ENCODE measurements at places on chromosomes 5 and 9.

GRCh38 chr5:175706499-175706898 is 48.6 kb downstream of the HRH2 start:
- DNase-seq = no peak

- no peak for DNase-seq
Measured at GRCh38 chr9:105332471-105332870, 88.0 kb downstream of the SLC44A1 start.

DNA sequence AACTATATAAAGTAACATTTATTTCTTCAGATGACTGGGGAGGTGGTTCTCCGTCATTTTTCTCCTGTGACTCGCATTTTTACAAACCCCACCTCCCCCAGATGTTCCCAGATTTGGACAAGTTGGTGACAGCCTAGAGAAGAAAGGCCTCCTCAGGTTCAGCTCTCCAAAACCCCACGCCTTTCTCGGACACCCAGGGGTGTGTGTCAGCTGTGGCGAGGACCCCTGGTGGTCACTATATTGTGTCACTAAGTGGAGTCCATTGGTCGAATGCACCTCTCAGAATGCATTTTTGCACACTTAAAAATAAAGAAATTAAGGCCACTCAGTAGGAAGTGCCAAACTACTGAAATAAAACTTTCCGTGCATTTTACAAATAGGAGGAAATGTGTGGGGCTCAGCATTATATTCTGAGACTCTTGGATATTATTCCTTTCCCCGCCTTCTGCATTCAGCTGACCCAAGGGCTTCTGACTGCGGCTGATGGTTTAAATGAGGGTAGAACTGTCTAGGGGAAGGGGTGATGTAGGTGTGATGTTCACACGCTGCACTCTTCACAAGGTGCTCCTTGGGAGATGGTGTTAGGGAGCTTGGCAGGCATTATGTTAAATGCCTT is 47.6 kb downstream of the ACO1 start:
- peak; percentile 24 for DNase-seq

- DNase-seq = no peak
Measured at GRCh38 chr9:79801459-79801858, 229.7 kb downstream of the TLE4 start.
